GM23248 (cell line): ENCODE measurements at places on chromosomes 11 and 22.

DNA sequence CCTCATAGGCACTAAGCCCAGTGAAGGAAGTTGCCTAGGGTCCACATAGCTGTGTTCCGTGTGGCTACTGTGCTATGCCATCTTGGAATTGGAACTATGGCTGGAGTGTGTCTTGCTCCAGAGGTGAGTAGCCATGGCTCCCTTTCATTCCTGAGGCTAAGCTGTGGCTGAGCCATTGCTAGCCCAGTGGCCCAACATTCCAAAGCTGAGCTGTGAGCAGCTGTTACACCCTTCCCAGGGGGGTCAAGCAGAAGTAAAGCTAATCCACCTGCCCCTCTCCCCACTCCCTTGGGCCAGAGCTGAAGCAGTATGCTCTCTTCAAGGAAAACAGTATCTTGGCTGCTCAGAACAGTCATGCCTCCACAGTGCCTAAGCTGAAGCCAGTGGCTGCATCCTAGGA, 51.1 kb downstream of the USP35 start:
- H3K27me3 ChIP-seq: no peaks in the 10 kb centered on the region
- H3K4me1 ChIP-seq: peaks cover 11% of the 10 kb centered on the region; the same call in 1 of the 2 replicates
- no peak for DNase-seq
- H3K4me3 ChIP-seq: no peak overlapping the region
- H3K27ac ChIP-seq: no peak overlapping the region

DNA sequence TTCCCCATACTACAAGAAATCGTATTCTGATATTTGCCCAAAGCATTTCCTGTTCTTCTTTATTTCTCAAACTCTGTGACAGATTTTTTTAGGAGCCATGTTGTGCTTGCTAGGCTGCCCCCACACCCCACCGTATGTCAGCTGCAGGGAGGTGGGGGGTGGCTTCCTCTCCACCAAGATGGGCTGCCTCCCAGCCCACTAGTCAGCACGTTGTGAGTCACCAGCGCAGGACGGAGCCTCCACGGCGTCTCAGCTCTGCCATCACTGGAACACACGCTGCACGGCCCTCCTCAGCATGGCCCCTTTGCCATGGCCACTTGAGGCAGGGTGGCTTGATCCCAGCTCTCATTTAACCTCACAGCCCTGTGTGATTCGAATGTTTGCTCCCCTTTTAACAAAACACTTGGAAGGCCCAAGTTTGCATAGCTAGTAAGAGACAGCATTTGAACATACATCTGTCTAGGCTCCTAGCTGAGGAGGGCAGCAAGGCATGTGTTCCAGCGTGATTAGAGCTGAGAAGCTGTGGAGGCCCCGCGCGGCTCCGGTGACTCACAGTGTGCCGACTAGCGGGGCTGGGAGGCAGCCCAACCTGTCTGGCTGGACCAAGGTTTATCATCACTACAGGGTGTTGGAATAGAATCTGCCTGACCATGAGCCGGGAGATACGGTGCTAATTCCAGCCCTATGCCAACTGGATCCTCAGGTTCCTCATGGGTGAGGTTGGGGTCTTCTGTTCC, 180.7 kb upstream of the NCAM1 start:
- no peak overlapping the region for H3K4me3 ChIP-seq
- peak; percentile 84 for DNase-seq
- H3K36me3 ChIP-seq: no peaks in the 10 kb centered on the region
- peaks cover 17% of the 10 kb centered on the region for H3K4me1 ChIP-seq
- H3K27ac ChIP-seq: peak overlapping the region; percentile 77

DNA sequence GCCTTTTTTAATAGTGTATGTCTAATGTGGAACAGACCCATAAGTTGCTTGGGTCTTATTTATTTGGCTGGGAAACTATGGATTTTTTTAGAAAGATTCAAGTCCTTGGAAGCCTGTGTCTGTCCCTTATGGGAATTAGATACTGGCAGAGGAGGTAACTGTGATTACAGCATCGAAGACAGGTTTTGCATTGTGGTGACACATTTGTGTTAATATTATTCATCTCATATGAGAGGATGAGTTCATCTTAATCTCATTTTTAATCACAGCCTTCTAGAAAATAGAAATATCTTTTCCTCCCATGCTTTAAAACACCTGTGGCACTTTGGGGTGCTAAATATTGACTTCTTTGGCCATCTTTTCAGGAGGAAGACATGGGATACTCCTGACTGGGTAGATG, 9.2 kb downstream of the TAB1 start:
- no peak overlapping the region for H3K27ac ChIP-seq
- DNase-seq: peak; percentile 17
- H3K4me1 ChIP-seq: peaks cover 16% of the 10 kb centered on the region
- H3K27me3 ChIP-seq: no peaks in the 10 kb centered on the region
- no peak overlapping the region for H3K4me3 ChIP-seq

- no peak overlapping the region for H3K4me3 ChIP-seq
- peaks cover 10% of the 10 kb centered on the region; the same call in 1 of the 2 replicates for H3K36me3 ChIP-seq
- peak overlapping the region; percentile 38 for H3K27ac ChIP-seq
- H3K27me3 ChIP-seq: no peaks in the 10 kb centered on the region
- peak; percentile 91 for DNase-seq
These were observed 52.0 kb downstream of the KCNJ1 start for GRCh38 chr11:128814856-128815705.

DNA sequence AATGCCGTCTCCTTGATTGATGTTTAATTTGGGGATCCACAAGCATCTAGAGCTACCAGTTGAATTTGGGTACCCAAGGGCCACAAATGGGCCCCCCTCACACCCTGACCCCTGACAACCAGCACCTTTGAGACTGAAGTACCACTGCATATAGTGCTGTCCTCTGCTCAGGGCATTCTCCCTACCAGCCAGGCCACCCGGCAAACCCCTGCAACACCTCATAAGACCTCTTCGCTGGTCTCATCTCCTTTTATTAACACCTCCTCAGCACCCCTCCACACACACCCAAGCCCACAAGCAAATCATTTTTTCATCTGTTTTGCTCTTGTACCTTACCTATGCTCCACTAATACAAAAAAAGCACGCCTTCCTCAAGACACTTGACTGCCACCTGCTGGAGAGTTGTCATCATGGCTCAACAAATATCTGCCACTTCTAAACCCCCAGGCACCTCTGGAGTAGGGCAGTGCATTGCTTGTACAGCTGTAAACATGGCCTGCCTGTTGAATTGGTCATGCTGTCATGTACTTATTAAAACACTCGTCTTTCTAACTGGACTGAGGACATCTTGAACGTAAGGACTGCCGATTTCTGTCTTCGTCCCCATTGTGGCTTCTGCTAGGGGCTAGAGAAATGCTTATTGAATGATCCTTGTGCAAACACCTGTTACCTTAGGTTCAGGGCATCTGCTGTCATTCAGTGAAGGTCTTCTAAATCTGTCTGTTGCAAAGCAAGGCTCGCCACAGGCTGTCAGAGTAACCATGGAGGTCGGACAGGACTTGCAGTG, 66.5 kb downstream of the BMAL1 start:
- H3K27ac ChIP-seq: no peak overlapping the region
- peaks cover 10% of the 10 kb centered on the region for H3K4me1 ChIP-seq
- H3K36me3 ChIP-seq: no peaks in the 10 kb centered on the region
- no peak overlapping the region for H3K4me3 ChIP-seq

GRCh38 chr11:9571763-9572115, 1.7 kb upstream of the WEE1 start:
- H3K4me3 ChIP-seq: no peak overlapping the region
- H3K4me1 ChIP-seq: peaks cover 40% of the 10 kb centered on the region
- no peak for DNase-seq
- no peaks in the 10 kb centered on the region for H3K27me3 ChIP-seq

DNA sequence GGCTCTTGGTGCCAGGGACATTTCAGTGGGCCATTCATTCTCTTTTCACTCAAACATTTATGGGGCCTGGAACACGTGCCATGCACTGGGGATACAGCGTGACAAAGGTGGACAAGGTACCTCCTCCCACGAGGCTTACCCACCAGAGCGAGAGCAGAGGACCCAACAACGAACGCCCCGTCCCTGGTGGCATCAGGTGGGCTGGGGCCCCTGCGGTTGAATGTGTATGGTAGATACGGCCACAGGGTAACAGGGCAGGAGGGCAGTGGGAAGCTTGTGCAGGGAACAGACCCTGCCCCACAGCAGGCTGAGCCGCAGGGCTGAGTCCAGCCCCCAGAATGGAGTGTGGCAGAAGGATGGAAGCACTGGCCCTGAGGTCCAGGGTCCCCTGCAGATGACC, 81.1 kb downstream of the LRRC32 start:
- H3K4me1 ChIP-seq: no peaks in the 10 kb centered on the region
- no peak overlapping the region for H3K27ac ChIP-seq
- H3K4me3 ChIP-seq: no peak overlapping the region
- no peaks in the 10 kb centered on the region for H3K36me3 ChIP-seq

GRCh38 chr11:3341298-3341697, 37.6 kb downstream of the ZNF195 start:
- no peak overlapping the region for H3K4me3 ChIP-seq
- H3K27ac ChIP-seq: no peak overlapping the region
- peak; percentile 64 for DNase-seq
- no peaks in the 10 kb centered on the region for H3K36me3 ChIP-seq

- H3K27me3 ChIP-seq: no peaks in the 10 kb centered on the region
- no peaks in the 10 kb centered on the region for H3K36me3 ChIP-seq
- H3K4me3 ChIP-seq: no peak overlapping the region
These were observed 15.2 kb downstream of the PDGFD start for GRCh38 chr11:104148706-104149105.

GRCh38 chr11:490186-490929, 16.7 kb downstream of the RNH1 start:
- no peak overlapping the region for H3K4me3 ChIP-seq
- no peaks in the 10 kb centered on the region for H3K27me3 ChIP-seq
- H3K27ac ChIP-seq: no peak overlapping the region
- no peaks in the 10 kb centered on the region for H3K4me1 ChIP-seq

DNA sequence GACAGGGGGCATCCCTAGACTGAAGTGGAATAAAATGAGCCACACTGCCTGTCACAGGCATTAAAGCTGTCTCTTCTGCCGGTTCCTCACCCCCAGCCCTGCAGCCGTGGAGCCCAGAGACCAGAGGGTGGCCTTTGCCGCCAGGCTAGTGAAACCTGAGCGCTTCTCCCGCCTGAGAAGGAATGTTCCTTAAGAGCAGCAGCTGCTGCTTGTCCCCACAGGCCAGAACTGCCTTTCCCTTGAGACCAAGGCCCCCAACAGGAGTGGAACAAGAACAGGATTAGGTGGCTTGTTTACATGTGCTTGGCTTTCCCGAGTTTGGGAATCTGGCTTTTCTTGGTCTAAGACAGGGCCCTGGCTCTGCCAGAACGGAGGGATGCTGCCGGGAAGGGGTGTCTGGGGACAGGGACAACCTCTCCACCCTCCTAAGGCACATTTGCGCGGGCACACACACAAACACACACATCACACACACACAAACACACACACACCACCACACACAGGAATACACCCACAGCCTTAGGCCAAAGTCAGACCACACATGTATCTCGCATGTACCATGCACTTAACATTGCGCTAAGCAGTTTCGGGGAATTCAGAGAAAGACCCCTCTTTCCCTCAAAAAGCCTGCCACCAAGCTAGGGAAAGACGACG, 91.8 kb downstream of the FEZ1 start:
- peaks cover 38% of the 10 kb centered on the region for H3K27me3 ChIP-seq
- H3K4me1 ChIP-seq: no peaks in the 10 kb centered on the region
- DNase-seq: no peak

DNA sequence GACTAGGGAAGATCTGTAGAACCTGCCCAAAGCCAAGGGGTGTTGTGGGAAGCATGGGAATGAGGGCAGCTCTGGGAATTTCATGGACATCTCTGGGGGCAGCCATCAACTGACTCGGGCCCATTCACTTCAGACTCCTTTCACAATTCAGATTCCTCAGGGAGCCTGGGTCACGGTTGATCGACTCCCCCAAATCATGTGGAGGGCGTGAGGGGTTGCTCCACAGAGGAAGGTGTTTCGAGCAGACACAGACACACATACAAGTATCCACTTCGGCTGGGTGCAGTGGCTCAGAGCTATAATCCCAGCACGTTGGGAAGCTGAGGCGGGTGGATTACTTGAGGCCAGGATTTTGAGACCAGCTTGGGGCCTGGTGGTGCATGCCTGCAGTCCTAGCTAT, 15.7 kb downstream of the STX3 start:
- H3K4me3 ChIP-seq: no peak overlapping the region
- no peak for DNase-seq
- no peak overlapping the region for H3K27ac ChIP-seq
- no peaks in the 10 kb centered on the region for H3K36me3 ChIP-seq
- H3K27me3 ChIP-seq: no peaks in the 10 kb centered on the region
- no peaks in the 10 kb centered on the region for H3K4me1 ChIP-seq

- no peaks in the 10 kb centered on the region for H3K27me3 ChIP-seq
- no peak for DNase-seq
- H3K4me3 ChIP-seq: no peak overlapping the region
- H3K36me3 ChIP-seq: no peaks in the 10 kb centered on the region
- peaks cover 18% of the 10 kb centered on the region for H3K4me1 ChIP-seq
These were observed 36.8 kb upstream of the ZBED5 start for GRCh38 chr11:10894666-10895065.

GRCh38 chr11:124285610-124286344, 28.0 kb downstream of the OR8D1 start:
- peaks cover 11% of the 10 kb centered on the region; the same call in 1 of the 2 replicates for H3K27me3 ChIP-seq
- peak overlapping the region; percentile 56 for H3K27ac ChIP-seq
- H3K4me3 ChIP-seq: no peak overlapping the region
- H3K4me1 ChIP-seq: peaks cover 14% of the 10 kb centered on the region
- DNase-seq: peak; percentile 75

- H3K4me3 ChIP-seq: no peak overlapping the region
- DNase-seq: no peak
- H3K27me3 ChIP-seq: no peaks in the 10 kb centered on the region
- no peaks in the 10 kb centered on the region for H3K36me3 ChIP-seq
- no peak overlapping the region for H3K27ac ChIP-seq
- H3K4me1 ChIP-seq: no peaks in the 10 kb centered on the region
These were observed 186.9 kb downstream of the DLG2 start for GRCh38 chr11:85440273-85440672.

GRCh38 chr11:56705784-56706396, 7.0 kb downstream of the OR9G1 start:
- H3K4me1 ChIP-seq: no peaks in the 10 kb centered on the region
- no peak overlapping the region for H3K27ac ChIP-seq

DNA sequence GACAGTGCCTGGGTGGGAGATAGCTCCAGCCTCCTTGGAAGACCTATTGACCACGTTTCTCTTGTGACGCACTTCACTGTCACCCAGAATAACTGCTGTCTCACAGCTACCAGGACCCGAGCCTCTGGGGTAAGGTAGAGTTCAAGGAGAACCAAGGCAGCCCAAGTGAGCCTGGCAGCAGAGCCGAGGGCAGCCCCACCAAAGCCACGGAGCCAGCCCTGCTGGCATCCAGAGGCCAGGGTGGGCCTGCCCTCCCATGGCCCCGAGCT, 32.8 kb downstream of the RSPH14 start:
- no peaks in the 10 kb centered on the region for H3K27me3 ChIP-seq
- no peaks in the 10 kb centered on the region for H3K4me1 ChIP-seq
- DNase-seq: no peak
- H3K36me3 ChIP-seq: no peaks in the 10 kb centered on the region
- H3K27ac ChIP-seq: no peak overlapping the region

DNA sequence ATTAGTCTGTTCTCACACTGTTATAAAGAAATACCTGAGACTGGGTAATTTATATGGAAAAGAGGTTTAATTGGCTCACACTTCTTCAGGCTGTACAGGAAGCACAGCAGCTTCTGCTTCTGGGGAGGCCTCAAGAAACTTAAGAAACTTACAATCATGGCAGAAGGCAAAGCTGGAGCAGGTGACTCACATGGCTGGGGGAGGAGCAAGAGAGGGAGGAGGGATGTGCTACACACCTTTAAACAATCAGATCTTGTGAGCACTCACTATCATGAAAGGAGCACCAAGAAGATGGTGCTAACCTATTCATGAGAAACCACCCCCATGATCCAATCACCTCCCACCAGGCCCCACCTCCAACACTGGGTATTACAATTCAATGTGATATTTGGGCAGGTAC, 381.6 kb downstream of the ETS1 start:
- peaks cover 37% of the 10 kb centered on the region for H3K4me1 ChIP-seq
- H3K27me3 ChIP-seq: no peaks in the 10 kb centered on the region
- no peak overlapping the region for H3K27ac ChIP-seq
- DNase-seq: no peak

- H3K27me3 ChIP-seq: no peaks in the 10 kb centered on the region
These were observed 5.5 kb downstream of the KMT2A start for GRCh38 chr11:118441770-118442275.
